Activated CD8-positive, alpha-beta memory T cell treated with anti-CD3 and anti-CD28 coated beads, Interleukin-2, amount 10 ng/mL, durations not matched to agents 7 days and 5 days (primary cell): ENCODE measurements at places on chromosomes 12 and 14. TPM values are rescaled to one million over a fixed set of nuclear protein-coding genes. Genes with fewer than 3 reads are reported as not detected.

GRCh38 chr12:110972866-110973265, 52.5 kb upstream of the MYL2 start:
- DNase-seq: no peak

DNA sequence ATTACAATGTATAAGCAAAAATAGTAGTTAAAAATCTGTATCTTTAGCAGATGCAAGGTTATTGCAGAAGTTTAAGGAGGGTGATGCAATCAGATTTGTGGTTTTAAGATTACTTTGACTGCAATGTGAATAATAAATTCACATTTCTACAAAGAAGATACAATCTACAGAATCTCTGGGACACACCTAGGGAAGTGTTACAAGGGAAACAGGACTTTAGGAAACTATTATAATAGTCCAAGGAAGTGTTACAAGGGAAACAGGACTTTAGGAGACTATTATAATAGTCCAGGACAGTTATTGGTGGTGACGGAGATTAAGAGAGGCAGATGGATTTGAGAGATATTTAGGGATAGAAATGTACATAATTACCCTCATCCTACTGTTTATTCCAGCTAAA, 154.4 kb upstream of the GARIN6 start:
- no peak for DNase-seq

DNA sequence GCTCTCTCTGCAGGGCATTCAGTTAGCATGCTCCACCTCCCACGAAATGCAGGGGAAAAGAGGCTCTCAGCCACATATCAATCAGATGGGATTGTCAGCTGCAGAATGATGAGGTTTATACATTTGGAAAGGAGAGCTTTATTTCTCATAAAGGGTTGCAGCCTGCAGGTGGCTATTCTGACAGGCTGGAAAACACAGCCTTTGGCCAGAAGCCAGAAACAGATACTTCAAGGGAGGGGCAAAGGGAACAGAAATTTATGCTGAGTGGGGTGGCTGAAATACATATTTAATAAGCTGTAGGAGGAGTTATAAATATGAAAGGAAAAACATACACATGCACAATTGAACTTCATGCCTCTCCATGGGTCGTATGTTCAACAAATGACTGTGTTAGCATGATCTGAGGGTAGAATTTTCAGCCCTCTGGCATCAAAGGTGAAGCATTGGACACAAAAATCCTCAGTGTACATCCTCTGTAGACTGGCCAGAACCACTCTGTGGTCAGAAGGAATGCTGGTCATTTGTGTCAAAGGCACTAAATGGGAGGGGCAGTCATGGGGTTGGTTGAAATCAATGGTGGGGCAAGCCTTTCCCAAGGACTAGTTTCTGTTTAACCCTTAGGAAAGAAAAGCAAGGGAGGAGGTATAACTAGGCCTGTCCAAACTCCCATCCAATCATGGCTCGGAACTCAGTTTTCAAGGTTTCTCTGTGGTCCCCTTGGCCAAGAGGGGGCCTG, 62.4 kb downstream of the TMX1 start:
- no peak for DNase-seq

GRCh38 chr12:76030341-76031080, 1.1 kb downstream of the PHLDA1 start:
- DNase-seq: peak; percentile 78

GRCh38 chr12:52659395-52659794, 7.4 kb upstream of the KRT2 start:
- DNase-seq: no peak

- no peak for DNase-seq
These were observed 146.4 kb upstream of the FOXN3 start for GRCh38 chr14:89563471-89563870.

DNA sequence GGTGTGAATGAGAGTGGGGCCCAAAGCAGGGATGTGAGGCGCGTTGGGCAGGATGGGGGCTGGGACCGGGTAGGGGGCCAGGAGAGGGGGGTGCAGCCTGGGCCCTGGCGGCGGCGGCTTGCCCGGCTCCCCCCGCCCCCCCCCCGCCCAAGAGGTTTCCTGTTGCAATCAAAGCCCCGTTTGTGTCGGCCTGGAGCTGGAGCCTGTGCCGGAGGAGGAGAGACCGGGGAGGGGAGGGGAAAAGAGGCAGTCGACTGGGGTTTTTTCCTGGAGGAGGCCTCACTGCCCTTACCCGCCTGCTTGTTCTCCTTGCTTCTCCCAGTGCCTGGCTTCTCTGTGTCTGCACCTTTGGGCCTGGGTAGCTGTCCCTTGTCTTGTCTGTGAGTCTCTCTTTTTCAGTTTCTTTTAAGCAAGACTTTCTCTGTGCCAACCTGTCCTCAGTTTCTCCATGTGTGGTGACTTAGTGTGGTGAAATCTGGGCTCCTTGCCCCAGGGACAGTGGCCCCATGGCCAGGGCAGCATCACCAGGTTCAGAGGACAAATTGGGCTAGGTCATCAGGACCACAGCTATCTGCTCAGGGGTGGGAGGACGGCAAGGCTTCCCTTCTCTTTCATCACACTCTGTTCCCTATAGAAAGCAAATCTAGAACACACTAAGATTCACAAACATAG, 8.5 kb downstream of the RARG start:
- DNase-seq: no peak

DNA sequence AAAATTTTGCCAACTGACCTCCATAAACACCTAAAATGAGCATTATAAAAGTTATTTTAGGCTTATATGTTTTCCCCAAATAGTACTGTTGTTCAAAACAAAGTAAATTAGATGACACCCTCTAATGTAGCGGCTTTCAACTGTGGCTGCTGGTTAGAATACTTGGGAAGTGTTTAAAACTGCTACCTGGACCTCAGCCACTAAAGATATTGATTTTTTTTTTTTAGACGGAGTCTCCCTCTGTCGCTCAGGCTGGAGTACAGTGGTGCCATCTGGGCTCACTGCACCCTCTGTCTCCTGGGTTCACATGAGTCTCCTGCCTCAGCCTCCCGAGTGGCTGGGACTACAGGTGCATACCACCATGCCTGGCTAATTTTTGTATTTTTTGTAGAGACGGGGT, 16.2 kb downstream of the PRORP start:
- DNase-seq: no peak

- DNase-seq: peak; percentile 74
These were observed 43.3 kb downstream of the AEBP2 start for GRCh38 chr12:19482551-19483109.

DNA sequence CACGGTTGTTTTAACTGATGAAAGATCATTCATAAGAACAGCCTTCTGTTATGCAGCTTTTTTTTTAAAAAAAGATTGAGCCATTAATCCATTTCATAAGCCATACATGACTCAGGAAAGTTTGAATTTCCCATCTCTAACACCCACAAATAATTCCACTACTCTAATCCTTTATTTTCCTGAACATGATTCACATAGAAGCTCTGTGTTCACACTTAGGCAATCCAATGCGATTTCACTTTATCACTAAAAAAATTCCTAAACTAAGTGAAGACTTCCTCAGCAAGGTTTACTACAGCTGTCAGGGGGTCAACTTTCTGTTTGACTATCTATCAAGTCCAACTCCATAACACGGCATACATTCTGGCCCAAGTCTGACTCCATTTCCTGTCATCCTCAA, 25.9 kb downstream of the PKP2 start:
- no peak for DNase-seq

DNA sequence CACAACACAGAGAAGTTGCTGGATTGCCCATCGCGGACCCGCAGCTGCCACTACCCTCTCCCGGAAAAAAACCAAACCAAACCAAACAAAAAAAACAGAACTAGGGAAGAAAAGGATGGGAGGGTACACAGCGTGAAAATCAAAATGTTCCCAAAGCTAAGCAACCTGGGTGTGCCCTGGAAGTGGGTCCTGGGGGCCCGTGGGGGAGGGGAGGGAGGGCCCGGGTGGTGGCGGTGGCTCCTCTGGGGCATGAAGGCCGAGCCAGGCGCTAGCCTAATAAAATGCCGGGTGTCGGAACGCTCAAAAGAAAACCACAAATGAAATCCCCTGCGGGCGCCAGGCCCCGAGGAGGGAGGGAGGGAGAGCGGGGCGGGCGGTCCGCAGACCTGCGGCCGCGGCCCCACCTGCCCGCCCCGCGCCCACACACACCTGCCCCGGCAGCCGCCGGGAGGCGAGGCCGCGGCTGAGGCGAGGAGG, 787 bp downstream of the HECTD4 start:
- peak; percentile 56 for DNase-seq

DNA sequence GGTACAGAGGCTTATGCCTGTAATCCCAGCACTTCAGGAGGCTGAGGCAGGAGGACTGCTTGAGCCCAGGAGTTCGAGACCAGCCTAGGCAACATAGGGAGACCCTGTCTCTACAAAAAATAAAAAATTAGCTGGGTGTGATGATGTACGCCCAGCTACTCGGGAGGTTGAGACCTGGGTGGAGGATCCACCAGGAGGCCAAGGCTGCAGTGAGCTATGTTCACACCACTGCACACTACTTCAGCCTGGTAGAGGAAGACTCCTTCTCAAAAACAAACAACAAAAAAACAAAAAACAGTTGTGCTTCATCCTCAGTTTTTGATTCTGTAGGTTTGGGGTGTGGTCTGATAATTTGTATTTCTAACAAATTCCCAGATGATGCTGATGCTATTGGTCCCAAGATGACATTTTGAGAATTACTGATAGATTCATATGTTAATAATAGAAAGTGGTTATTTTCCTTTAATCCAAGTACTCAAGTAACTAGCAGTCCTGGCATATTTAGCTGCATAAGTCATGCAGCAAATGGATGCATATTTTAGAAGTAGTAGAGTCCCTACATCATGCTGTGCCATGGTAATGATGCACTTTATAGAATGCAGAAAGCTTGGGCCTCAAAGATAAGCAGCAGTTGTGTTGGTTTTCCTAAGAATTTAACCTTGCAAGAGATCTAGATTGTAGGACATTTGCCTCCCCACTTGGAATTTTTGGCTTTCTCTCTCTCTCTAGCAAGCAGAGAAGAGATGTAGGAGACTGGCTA, 76.1 kb upstream of the PAWR start:
- no peak for DNase-seq

- DNase-seq: no peak
These were observed 35.7 kb upstream of the NCOR2 start for GRCh38 chr12:124603100-124603541.

DNA sequence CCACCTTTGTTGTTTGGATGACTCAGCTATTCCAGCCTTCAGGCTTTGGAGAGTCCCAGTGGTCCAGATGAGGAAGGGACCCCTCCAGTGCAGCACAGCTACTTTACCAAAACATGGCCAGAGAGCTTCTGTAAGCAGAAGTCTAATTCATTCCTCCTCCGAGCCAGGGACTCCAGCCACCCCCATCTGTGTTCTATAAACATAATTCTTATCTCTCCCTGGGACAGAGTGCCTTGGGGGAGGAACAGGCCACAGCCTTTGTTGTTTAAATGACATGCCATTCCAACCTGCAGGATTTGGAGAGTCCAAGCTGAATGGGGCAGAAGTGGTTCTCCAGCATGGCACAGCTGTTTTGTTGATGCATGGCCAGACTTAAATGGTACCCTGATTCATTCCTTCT, 994.0 kb downstream of the TRHDE start:
- DNase-seq: no peak

DNA sequence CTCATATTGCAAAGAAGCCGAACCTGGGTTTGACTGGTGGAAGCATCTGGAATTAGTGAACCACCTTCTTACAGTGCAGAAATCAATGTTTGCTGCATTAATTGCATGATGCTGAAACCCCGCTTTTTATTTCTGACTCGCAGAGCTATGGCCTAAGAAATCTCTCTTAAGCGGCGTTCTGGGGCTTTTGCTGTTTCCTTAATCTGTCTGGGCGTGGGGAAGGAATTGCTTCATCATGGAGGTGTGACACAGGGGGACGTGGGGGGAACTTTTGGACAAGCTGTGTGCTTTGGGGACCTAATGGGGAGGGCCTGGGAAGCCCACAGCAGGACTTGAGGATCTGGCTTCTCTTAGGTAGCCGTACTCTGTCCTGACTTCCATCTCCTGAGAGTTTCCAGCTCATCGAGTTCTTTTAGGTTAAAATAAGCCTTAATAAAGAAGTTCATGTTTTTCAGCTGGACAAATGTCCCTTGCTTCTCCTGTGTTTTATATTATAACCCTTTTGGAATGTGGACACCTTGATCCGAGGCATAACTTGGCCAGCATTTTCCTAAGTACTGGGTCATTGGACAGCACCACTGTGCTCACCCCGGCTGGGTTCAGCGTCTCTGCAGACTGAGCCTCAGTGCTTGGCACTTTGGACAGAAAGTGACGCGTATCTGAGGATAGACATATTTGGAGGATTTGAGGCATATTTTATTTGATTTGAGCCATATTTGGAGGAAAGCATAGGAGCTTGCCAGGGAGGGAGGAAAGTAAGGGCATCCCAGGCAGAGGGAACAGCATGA, 192.1 kb upstream of the MYL2 start:
- DNase-seq: no peak

DNA sequence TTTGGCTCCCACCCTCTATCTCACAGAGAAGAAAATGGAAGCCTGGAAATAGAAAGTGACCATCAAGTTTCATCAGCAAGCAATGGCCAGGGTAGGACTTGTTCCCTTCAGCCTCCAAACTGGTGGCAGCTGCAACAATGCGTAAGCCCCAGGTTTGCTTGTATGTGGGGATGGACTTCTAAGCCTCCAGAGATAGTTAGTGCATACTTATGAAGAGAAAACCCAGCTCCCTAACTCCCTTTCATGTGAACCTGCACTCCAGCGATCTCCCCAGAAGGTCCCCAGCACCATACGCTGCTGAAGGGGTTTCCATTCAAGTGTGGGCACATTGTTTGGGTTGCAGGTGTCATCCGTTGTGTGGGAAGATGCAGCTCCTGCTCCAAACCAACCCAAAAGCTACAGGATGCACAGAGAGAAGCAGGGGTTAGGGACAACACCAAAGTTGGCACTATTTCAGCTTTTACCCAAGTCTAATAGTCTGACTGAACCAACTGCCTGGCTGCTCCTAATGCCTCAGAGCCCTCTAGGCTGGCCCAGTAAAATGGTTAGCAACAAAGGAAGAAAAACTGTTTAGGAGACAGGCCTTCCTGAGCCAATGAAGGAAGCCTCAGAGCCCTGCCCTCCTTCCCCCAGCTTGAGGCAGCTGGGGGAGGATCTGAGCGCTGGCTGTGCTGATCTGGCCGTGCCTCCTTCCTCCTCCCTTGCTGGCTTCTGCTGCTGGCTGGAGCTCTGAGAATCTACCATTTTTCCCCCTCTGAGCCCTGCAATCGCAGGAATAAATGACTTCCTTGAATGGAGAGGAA, 12.3 kb downstream of the ZFP36L1 start:
- peak; percentile 80 for DNase-seq

DNA sequence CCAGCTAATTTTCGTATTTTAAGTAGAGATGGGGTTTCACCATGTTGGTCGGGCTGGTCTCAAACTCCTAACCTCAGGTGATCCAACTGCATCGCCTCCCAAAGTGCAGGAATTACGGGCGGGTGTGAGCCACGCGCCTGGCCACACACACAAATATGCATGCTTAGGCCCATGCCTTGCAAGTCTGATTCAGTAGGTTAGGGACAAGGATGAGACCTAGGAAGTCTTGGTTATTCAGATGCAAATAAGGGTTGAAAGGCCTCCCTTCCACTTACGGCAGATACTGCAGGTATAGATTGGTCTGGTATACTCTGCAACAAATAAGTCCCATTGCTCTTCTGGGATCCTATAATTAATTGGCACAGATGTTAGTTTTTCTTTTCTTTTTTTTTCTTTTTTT, 32.9 kb downstream of the TXNRD1 start:
- no peak for DNase-seq

TMPRSS12 gene
- not detected for total RNA-seq

IFNG-AS1 gene
- total RNA-seq: 0.38 TPM

CDKN1B gene
- 105 TPM for total RNA-seq

HHIPL1 gene
- not detected for total RNA-seq

CPSF2 gene
- 107 TPM for total RNA-seq

KRT73 gene
- not detected for total RNA-seq

INHBC gene
- total RNA-seq: not detected

CCDC177 gene
- not detected for total RNA-seq

CLEC1A gene
- not detected for total RNA-seq

HPD gene
- total RNA-seq: not detected

MYO1A gene
- total RNA-seq: 1.5 TPM

DEPDC4 gene
- 1.5 TPM for total RNA-seq

CLEC12A gene
- 1.6 TPM for total RNA-seq
